Adipocyte (in vitro differentiated cells): ENCODE measurements at places on chromosomes 3 and 15.

- DNase-seq, result peak; percentile 80
Measured at GRCh38 chr3:155032918-155033317, 47.2 kb upstream of the MME start.

- DNase-seq, result no peak
Measured at GRCh38 chr3:165196577-165197480, 645 bp upstream of the SLITRK3 start.

DNA sequence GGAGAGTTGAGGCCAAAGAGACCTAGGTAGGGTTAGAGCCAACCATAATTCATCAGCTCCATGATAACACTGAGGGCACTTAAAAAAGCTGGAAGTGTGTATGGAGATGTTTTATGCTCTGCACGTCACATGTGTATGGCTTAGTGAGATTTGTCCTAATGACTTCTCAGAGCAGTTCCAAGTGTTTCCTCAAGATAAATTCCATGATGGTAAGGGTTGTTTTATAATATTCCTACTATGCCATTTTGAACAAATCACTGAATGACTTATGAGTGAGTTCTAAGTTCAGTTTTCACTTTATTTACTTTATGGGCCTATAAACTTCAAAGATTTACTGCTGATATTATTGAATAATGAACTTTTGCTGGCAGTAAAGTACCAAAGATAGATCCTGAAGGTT lies 28.1 kb downstream of the TEX9 start:
- DNase-seq, result no peak

DNA sequence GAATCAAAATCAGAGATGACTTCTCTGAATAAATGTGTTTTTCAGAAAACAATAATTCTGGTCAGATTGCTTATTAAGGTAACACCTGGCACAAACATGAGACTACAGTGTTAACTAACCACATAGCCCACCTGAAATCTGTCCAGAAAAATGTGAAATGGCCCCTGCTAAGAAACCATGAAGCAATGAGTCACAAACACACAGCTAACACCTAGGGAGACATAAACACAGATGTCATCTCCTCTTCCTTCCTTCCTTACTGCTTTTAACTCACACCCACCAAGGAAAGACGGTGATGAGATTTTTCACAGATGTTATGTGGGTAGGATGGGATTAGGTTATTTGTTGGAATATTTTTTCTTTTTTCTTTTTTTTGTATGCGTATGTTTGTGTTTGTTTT lies 315.0 kb upstream of the STAC start:
- DNase-seq, result no peak

GRCh38 chr15:25238716-25239470 lies 199.9 kb downstream of the UBE3A start:
- no peak for DNase-seq

DNA sequence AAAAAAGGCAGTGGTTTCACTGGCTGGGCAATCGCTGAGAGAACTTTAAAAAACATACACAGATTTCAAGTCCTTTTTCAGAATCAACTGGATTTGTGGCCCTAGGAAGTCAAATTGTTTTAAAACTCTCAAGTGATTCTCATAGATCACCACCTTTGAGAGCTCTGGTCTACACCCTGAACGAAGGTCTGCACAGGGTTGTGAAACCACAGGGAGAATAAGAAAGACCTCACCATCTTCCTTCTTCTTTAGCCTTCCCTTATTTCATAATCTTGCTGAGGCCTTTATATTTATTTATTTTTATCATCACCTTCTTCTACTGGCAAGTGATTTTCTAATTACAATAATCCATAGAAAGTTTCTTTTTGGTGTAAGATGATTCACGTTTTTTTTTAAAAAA lies 58.1 kb downstream of the FOXP1 start:
- DNase-seq, result no peak

- DNase-seq, result no peak
Measured at GRCh38 chr3:172973799-172974198, 167.2 kb downstream of the SPATA16 start.

GRCh38 chr15:100980410-100981046 lies 61.4 kb downstream of the LRRK1 start:
- no peak for DNase-seq

DNA sequence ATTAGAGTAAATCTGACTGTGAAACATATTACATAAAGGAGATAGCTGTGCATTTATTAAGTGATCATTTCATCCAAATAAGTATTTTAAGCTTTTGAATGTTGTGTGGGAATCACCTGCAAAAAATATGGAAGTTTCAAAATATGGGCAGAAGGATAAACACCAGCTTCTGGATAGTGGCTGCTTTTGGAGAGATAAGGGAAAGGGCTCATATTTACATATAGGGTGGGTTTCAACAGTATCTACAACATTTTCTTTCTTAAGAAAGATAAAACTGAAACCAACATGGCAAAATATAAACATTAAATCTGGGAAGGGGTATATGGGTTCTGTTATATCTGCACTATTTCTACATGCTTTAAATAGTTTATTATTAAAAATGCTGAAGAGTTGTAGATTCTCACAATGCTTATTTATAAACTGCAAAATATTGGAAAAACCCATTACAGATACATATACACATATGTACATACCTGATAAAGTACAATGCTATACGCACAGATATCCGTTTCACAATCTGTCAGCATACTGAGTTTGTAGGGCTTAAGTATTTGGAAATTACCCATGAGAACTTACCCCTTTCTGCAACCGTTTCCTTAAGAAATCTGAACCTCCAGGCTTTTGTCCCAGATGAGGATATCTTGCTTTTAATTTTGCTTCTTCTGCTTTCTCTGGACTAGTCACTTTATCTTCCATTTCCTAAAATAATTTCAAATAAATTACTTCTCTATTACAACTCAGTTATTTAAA lies 12.1 kb downstream of the ARPP19 start:
- DNase-seq, result no peak

- peak; percentile 46 for DNase-seq
Measured at GRCh38 chr3:157075693-157076420, 84.1 kb downstream of the CCNL1 start.
